HL-60 (cell line): ENCODE measurements at places on chromosomes 13 and 19.

- no peak for DNase-seq
Measured at GRCh38 chr13:79989217-79989661, 351.7 kb downstream of the SPRY2 start.

- peak; percentile 45 for DNase-seq
Measured at GRCh38 chr19:55305491-55305890, 19.6 kb downstream of the TMEM150B start.

DNA sequence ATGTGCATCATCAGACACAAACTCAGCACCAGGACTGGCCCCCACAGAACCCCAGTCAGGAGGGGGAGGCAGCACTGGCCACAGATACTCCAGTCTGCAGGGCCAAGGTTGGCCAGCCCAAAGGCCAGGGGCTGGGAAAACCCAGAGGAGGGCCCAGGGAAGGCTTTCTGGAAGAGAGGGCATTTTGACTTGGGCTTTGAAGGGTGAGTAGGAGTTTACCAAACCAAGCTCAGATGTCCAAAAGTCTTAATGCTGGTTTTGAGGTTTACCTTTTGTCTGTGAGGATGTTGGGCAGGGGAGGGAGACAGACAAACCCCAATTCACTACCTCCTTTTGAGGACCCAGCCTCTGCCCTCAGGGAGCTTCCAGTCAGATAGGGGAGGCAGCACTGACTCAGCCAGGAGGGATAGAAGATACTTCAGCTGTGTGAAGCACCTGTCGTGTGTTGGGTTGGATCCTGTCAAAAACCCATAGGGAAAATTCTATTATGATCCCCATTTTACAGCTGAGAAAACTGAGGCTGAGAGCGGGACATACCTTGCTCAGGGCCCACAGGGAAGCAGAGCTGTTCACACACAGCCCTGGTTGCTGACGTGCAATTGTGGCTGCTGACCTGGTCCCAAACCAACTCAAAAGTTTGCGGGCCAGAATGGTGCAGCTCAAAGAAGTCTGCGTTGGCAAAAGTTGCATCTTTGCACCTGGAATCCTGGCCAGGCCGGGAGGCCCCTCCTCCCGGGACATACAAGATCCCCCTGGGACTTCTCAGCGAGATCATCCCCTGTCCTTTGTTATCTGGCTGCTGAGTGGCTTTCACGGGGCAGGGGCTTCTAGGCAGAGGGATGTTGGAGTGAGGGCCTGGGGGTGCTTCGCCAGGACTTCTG lies 13.1 kb downstream of the CILP2 start:
- DNase-seq: no peak

GRCh38 chr19:33247441-33247819 lies 21.8 kb upstream of the SLC7A10 start:
- DNase-seq: no peak

DNA sequence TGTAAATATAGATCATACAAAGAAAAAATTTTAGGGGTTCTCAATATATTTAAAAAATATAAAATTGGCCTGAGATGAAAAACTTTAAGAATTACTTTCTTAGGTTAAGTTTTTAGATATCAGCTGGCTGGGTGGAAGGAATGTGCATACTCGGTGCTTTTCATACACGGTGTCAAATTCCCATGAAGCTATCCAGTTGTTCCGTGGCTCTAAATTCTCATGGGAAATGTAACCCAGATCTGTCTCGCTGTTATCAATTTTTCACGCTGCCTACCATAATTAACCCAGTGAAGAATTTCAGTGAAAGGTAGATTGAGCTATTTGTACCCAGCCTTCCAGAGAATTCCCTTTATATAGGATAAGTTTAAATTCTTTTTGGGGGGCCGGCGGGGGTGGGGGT lies 11.6 kb upstream of the ZNF835 start:
- no peak for DNase-seq
